ENCODE measurements at places on chromosomes 6 and 20.

GRCh38 chr20:33009214-33010132 is 2.0 kb downstream of the BPIFB2 start:
- DNase-seq: no peak

DNA sequence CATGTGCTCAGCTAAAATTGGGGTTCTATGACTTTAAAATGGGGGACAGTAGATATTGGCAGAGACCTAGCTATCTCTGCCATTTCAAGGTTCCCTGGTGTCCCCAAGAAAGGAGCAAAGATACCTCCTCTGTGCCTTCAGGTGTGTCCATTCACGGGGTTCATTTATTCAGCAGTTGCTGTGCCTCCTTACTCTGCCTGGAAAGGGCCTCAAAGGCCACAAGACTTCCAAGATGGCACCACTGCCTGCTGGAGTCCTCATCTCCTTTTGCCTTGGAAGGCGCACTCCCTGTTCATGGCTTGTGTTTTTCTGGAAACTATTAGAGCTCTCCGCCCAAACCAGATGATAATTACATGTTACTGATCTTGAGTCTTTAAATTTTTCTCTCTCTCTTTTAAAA is 3.9 kb upstream of the ZBP1 start:
- DNase-seq: no peak

DNA sequence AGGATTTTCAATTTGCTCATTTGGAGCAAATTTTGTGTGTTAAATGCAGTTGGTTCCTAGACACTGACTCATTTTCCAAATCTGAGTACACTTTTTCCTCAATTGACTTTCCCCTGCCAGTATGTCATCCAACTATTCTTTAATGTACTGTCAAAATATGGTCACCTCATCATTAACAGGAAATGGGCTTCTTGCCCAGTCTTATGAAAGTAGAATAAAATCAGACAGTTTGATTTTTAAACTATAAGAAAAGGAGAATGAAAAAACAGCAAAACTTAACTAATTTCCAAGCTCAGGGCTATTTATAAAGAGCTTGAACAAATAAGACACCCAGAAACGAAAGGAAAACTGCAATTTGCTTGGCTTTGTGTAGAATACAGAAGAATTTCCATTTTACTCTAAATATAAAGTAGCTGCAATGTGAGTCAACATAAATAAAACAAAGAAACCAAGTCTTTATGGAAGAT is 43.7 kb upstream of the RAB23 start:
- DNase-seq: no peak

DNA sequence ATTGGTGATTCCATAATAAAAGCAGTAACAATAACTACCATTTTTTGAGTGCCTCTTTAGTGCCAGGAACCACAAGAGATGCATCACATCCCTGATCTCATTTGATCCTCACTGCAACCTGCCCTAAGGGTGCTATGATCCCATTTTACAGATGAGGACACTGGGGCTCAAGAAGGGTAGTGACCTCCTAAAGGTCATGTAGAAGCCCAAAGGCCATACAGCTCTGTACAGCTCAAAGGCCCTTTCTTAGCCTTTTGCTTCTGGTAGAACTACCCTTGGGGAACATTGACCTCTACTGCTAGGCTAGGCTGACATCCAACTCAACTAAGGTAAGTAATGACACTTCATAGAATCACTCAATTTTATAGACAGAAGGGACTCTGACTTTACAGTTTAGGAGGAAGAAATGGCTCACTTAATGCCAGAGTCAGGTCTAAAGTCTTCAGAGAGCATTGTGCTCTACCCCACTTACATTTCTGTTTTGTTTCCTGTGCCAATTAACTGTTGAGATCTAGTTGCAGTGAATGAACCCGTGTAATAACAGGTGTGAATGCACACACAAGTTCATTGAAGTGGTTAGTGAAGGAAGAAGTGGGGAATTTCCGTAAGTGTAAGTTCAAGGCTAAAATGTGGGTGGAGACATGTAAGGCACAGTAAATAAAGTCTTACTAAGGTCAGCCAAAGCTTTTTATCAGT is 10.7 kb downstream of the SLC9A8 start:
- DNase-seq: no peak

GRCh38 chr6:88920774-88921733 is 42.4 kb downstream of the RNGTT start:
- DNase-seq: no peak

DNA sequence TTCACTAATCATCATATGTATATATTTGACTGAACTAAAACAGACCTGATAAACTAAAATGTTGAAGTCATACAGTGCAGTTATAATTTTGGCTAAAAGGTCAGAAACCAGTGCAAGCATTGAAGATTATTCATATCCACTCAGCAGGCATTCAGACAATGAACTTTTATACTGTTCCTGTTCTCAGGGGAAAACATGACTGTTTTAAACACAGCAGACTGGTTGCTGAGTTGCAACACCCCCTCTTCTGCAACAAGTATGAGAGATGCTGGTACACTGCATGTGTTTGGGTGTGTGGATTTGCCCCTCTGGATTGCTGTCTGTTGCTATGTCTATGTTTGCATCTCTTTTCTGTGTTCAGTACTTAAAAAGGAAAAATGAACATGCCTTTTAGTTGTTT is 206.8 kb downstream of the EYA4 start:
- no peak for DNase-seq

DNA sequence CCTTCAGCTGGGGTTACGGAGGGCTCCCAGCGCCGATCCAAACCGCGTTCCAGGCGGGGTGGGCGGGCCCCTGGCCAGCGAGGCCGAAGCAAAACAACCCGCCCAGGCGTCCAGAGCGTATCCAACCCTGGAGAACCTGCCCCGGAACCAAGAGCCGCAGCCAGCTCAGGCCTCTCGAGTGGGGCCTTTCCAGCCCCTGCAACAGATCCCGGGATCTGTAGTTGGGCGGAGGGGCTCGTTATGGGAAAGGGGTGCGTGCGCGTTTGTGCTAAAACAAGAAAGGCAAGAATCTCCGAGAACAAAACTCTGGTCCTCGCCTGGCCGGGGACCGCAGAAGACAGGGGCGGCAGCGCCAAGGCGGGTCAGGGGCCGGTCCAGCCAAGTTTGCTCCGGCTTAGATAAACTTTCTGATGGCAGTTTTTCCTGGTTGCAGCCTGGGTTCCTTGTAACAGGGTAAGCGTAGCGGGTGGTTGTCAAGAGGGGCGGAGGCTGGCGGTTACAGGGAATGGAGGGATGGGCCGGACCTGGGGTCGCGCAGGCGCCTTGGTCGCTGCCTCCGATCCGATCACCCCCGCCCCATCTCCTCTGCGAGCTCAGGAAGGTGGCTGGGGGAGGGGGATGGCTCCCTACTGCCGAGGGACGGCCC is 448 bp upstream of the RIN2 start:
- DNase-seq: no peak

GRCh38 chr20:62159839-62160238 is 16.3 kb downstream of the SS18L1 start:
- DNase-seq: peak; percentile 38

GRCh38 chr20:49664612-49665313 is 48.9 kb downstream of the B4GALT5 start:
- DNase-seq: no peak

GRCh38 chr6:79413562-79414002 is 123.6 kb downstream of the LCA5 start:
- no peak for DNase-seq

DNA sequence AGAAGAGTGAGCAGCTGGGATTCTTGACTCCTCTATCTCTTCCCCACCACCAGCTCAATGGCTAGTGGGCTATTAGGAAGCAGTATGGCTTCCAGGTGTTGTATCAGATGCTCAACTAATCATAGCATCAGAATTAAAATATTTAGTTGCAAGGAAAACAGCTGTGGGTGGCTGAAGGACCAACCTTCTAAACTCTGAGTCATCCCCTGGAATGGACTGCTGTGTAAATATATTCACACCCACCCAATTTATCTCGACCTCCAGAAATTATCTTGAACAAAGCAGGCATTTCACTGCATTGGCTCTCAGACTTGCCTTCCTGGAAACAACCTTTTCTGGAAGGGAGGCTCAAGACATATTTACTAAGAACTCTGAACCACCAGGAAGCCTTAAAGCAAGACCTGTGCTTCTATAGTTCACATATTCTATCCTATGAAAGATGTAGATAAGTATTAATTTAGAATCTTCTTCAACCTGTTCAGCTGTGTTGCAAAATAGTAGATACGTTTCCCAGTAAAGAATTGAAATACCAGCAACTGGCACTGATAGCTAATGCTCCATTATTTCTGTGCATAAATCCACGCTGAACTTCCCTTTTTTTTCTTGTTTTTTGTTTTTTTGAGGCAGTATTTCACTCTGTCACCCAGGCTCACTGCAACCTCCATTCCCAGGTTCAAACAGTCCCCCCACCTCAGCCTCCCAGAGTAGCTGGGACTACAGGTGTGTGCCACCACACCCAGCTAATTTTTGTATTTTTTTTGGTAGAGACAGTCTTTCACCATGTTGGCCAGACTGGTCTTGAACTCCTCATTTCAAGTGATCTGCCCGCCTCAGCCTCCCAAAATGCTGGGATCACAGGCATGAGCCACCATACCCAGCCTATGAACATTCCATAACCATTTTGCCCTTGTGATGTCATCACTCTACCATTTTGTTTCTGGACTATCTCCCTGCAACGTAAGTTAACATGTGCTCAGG is 56.9 kb upstream of the CD2AP start:
- DNase-seq: no peak

DNA sequence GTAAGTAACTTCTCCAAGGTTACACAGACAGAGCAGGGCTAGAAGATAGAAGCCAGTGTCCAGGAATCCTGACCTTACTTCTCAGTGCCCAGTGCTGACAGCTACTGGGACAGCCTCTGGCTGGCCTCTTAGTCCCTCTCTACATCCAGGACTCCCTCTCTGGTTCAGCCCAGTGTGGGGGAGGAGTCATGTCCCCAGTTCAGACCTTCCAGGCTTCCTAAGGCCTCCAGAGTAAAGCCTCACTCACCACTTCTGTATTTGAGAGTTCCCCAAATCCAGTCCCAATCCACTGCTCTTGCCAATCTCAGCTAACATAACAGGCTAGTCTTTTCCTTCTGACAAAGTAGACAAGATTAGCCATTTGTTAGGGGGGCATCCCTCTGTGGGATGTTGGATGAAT is 36.9 kb upstream of the EPB41L1 start:
- no peak for DNase-seq

DNA sequence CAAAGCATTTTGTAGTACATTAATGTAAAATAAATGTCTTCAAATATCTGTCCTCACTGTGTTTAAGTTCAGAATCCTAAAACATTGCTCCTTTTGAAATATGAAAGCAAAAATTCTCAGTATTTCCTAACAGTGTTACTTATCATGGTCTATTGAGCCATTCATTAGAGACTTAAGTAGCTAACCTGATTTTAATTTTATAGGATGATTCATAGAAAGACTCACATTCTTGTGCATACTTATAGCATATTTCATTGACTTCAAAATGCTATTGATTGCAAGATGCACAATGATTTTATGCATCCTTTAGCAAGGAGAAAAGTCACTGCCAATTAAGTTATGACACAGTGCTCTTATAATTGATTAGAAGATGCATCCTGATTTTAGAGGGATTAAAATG is 85.7 kb downstream of the HIVEP1 start:
- DNase-seq: no peak

Data from stimulated activated CD4-positive, alpha-beta T cell treated with anti-CD3 and anti-CD28 coated beads, Interleukin-4, amount 100 ng/mL, for 4 hours (primary cell).